ENCODE measurements at places on chromosomes 4 and X. TPM values are rescaled to one million over a fixed set of nuclear protein-coding genes. Genes with fewer than 3 reads are reported as not detected.
A peak's percentile ranks its signal among the peaks of the same experiment; 100 is the strongest.

Gene CTBP1
- total RNA-seq: 106 TPM

Gene FAT4
- 9.0 TPM for total RNA-seq

DNA sequence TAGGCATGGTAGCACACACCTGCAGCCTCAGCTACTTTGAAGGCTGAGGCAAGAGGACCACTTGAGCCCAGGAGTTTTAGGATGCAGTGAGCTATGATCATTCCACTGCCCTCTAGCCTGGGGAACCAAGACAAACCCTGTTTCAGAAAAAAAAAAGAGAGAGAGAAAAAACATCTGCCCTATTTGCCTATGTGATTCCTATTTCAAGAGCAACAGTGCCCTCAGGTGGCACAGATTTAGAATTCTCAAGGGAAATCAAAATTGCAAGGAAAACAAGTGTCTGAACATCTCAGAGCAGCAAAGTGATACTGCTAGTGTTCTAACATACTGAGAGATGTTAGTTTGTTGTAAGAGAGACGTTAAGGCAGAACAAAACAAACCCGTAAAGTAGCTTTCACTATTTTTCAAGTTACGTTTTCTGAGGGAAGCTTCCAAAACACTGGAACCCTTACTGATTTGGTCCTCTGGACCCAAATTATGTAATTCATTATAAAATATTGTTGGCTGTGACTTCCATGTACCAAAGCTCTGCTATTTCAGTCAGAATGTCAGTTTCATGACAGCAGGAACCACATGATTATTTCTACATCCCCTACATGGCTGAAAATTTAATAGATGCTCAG, 7.9 kb downstream of the BDH2 start:
- DNase-seq: peak; percentile 58

DNA sequence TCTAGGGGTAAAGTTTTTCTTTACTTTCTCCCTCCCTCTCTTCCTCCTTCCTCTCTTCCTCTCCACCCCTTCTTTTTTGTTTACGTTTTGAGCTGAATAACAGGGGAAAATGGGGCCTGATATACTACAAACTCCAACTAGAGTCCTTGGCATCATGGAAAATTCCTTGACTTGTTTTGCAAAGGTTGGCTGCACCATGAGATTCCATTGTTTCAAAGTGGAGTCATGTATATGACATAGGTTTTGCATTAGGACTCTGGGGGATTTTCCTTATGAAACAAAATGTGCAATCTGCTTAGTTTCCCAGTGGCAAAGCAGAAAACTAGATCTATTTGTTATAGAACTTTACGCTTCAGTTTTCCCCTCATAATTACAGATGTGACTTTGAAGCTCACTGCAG, 233.5 kb upstream of the PGRMC2 start:
- DNase-seq: no peak

- no peak for DNase-seq
These were observed 605.6 kb upstream of the BOD1L1 start for GRCh38 chr4:14233126-14233525.

GRCh38 chr4:80043541-80043940, 29.5 kb downstream of the ANTXR2 start:
- DNase-seq: no peak

- DNase-seq: no peak
These were observed 37.8 kb downstream of the PHKA2 start for GRCh38 chrX:18946157-18946556.

GRCh38 chr4:79991601-79992000, 81.4 kb downstream of the ANTXR2 start:
- DNase-seq: no peak

DNA sequence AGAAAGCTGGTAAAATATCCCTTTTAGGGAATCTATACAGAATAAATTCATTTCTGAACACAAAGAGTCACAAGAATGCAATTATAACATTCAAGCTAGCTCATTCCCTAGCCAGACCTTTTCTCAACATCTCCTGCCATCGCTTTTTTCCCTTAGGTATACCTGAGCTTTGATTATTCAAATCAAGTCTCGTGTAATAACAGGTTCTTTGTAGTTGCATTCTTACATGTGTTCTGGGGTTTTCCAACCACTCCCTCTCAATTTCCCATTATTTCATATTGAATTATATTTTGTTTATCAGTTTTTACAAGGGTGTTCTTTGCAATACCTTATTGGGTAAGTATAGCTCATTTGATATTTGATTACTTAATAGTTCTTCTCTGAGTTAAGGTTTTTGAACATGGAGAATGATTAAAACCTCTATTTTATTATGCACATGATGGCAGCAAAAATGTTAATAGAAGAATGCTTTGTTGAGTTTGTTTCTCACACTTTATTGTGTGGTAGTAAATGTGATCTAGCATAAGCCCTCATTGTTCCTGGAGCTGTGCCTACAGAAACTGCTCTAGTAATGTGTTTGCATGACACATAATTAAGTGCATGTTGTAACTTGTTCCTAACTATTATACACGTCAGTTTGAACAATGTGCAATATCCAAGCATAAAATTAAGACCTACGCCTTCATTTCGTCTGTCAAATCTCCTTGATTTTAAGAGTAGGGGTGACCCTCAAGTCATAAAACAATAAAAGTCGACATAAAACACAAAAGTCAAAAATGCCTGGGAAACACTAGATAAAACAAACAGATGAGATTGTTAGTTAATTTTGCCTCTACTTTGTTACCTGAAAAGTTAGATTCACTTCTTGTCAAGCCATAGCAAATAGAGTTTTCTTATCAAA, 124.0 kb upstream of the POF1B start:
- DNase-seq: no peak
